ENCODE measurements at places on chromosomes 16 and 17.

DNA sequence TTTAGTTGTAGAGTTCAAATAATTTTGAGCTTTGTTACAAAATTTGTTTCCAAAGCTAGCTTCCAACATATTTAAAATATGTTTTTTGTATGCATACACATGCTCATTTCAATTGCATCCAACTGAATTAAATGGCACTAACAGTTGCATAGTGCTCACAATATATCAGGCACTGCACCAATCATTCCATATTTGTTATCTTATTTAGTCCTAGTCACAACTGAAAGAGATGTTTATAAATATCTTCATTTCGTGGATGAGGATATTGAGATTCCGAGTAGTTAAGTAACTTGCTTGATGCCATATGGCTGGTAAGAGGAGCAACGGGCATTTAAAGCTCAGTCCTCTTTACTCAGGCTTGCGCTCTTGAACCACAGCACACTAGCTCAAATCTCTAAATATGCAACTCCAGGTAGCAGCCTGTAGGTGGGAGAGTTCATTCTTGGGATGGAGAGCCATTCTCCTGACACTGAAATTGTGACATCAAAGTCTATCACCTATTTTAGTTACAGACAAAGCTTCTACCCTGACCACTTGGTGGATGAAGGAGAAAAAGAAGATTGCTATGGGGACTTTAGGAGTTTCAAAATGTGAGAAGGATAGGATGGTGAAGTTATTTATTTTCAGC is 118.0 kb upstream of the CA10 start:
- no peak for DNase-seq

GRCh38 chr16:83574388-83574787 is 233.4 kb upstream of the HSBP1 start:
- peak; percentile 36 for DNase-seq

GRCh38 chr16:80742331-80742730 is 62.1 kb downstream of the CDYL2 start:
- no peak for DNase-seq

DNA sequence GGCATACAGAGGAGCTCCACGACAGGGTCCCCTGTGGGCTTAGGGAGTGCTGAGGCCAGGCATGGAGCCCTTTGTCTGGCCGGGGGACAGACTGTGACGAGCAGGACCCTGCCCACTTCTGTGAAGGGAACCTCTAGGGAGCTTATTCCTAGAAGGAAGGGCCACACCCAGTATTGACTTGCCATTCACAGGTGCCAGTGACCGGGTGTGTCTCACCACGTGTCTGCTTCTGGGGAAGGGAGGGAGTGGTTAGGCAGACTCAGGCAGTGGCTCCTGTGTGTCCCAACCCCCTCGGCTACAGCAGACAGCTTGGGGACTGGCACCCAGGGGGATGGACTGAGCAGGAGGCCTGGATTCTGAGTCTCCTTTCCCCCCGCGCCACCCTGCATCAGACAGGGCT is 57.2 kb downstream of the SOCS1 start:
- no peak for DNase-seq

GRCh38 chr17:36768394-36768793 is 167.0 kb downstream of the MRM1 start:
- peak; percentile 48 for DNase-seq
